ENCODE measurements at places on chromosomes 6 and 20.
A peak's percentile ranks its signal among the peaks of the same experiment; 100 is the strongest.

DNA sequence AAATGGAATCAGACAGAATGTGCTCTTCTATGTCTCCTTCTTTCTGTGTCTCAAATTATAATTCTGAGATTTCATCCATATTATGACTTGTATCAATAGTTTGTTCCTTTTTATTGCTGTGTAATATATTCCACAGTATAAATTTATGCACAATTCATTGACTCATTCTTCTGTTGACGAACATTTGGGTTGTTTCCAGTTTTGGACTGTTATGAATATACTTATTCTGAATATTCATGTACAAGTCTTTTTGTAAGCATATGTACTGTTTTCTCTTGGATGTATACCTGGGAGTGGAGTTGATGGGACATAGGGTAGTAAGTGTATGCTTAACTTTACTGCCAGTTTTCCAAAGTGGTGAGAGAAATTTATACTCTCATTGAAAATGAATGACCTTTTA is 28.1 kb upstream of the TRAF3IP2 start:
- H3K36me3 ChIP-seq = peaks cover 2% of the 10 kb centered on the region
- no peaks in the 10 kb centered on the region for H3K27me3 ChIP-seq
- no peak for DNase-seq
- no peak overlapping the region for H3K4me3 ChIP-seq

DNA sequence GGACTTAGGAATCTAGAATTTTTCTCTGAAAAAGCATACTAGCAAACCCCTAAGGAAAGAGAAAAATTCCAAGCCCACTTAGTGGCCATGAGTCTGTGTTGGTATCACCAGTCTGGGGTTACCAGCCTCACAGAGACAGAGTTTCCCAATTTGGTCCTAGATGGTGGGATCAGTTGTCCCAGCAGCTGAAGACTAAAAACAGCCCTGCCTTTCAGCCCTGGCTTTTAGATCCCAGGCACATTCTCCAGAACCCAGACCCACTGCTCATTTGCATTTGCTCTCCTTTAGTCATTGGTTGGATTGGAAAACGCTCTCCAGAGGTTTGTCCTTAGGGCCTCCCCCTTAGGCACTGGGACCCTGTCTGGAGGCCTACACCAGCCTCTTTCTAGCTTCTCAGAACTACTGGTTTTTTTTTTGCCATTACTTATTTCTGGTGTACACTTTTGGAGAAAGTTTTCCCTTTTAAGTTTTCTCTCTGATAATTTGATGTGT is 39.1 kb upstream of the FOXO3 start:
- peaks cover 5% of the 10 kb centered on the region for H3K36me3 ChIP-seq
- no peak overlapping the region for H3K4me3 ChIP-seq
- DNase-seq = no peak
- H3K27ac ChIP-seq = no peak overlapping the region

DNA sequence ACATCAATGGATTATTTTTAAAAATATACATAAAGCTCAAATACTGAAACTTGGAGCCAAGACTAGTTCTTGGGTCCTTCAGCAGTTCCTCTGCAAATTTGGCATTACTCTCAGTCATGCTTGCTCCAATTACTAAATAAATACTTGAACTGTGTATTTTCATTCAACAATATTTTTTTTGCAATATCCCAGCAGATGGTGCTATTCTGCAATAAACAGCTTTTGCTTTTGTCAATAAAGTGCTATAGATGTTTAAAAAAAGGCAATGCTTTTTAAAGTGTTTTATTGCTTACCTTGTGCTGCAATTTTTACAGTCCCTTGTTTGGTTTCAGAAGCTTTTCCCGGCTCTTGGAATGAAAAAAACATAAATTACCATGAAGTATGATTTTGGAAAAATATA is 243.4 kb downstream of the TRDN start:
- H3K27me3 ChIP-seq = peaks cover 2% of the 10 kb centered on the region
- H3K36me3 ChIP-seq = no peaks in the 10 kb centered on the region
- H3K27ac ChIP-seq = no peak overlapping the region
- H3K4me1 ChIP-seq = no peaks in the 10 kb centered on the region
- no peak for DNase-seq
- H3K4me3 ChIP-seq = no peak overlapping the region

DNA sequence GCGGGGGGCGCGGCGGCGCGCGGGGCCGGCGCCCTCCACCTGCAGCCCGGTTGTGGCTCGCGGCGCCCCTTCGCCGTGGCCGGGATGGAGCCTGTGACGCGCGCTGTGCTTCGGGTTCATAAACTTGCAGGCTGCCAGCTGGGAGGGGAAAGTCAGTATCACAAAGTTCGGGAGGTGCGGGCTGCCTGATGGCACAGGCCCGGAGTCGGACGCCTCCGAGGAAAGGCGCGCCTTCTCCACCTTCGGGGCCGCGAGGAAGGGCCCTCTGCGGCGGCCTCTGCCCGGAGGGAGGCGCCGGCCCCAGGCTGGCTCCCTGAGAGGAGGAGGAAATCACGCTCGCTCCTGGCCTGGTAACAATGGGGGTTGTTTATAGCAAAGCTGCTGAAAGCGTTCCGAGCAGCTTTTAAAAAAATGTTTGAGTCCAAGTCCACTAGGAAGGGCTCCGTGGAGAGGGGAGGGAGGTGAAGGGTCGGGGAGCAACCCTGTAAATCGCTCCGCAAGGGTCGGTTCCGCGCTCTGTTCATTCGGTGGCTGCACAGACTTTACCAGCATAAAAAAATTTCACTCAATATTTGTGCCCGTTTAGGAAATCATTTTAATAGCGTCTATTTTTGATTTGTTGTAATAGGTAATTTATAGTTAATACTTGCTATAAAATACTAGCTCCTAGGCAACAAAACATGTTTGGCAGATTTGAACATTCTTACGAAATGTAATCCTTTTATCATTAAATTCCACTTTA is 1.0 kb downstream of the AFDN start:
- peak overlapping the region; percentile 95 for H3K4me3 ChIP-seq
- peak overlapping the region; percentile 99 for H3K27ac ChIP-seq
- peaks cover 55% of the 10 kb centered on the region for H3K4me1 ChIP-seq
- no peak for DNase-seq

DNA sequence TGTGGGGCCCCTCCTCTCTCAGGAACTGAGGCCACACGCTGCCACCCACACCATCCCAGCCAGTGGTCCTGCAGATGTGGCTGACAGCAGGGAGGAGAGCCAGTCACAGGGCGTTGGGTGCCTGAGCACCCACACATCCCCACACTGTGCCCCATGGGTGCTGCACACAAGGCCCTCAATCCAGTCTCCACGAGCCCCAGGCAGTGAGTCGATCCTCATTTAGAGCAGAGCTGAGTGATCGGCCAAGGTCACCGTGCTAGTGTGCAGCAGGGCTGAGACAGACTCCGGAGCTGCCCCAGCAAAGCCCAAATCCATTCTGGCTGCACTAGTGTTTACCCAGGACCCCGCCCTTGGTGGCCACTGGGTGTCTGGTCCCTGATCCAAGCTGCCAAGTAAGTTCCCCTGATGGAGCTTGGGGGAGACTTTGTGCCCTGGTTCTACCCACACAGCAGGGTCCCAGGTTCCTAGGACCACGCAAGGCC is 9.0 kb downstream of the C20orf203 start:
- no peak for DNase-seq
- no peaks in the 10 kb centered on the region for H3K36me3 ChIP-seq
- no peak overlapping the region for H3K27ac ChIP-seq
- H3K27me3 ChIP-seq = no peaks in the 10 kb centered on the region

- no peaks in the 10 kb centered on the region for H3K27me3 ChIP-seq
- DNase-seq = no peak
- H3K27ac ChIP-seq = no peak overlapping the region
- no peak overlapping the region for H3K4me3 ChIP-seq
Measured at GRCh38 chr6:76940191-76940590, 523.1 kb downstream of the HTR1B start.

DNA sequence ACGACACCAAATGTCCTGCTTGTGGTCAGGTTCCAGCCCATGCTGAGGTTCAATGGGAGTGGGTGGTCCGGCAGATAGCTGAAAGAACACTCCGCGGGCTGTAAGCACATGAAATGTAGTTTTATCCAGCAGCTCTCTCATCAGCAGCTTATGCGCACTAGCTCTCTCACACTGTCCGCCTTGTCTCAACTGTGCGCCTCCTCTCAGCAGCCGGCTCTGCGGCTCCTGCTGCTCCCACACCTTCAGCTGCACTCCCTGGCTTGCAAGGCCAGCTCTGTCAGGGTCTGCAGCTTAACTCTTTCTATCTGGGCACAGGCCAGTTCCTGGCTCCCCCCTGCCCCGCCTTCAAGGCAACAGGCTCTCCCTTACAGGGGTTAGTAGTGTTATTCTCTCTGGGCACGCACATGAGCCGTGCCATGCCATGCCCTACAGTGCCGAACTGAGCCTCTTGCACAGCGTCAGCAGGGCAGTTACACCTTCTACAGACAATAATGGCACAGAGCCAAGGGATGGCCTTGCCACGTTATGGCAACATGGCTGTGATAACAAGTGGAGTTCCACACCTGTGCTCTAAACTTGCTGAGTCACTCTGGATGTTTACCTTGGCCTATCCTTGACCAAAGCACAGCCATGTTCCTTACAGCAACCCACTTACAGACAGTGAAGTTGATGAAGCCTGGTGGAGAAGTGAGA is 84.0 kb upstream of the LRFN2 start:
- no peak overlapping the region for H3K4me3 ChIP-seq
- H3K36me3 ChIP-seq = no peaks in the 10 kb centered on the region
- no peak for DNase-seq
- peaks cover 14% of the 10 kb centered on the region for H3K27me3 ChIP-seq
- no peak overlapping the region for H3K27ac ChIP-seq

DNA sequence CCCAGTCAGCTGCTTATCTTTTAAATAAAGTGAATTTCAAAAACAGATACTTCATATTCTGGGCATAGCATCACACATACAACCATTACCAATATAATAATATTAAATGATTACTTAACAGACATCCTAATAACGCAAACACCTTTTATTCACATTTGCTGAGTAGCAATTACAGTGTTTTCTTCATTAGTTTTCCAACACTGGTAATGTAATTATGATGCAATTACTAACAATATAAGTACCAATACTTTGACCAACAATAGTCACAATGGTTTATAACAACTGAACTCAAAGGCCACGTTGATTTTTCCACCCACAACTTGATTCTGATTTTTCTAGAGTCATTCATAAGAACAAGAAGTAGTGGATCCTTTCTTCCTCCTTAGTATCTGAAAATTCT is 104.1 kb downstream of the MYB start:
- peaks cover 17% of the 10 kb centered on the region for H3K36me3 ChIP-seq
- DNase-seq = no peak
- H3K4me3 ChIP-seq = no peak overlapping the region
- H3K4me1 ChIP-seq = peaks cover 2% of the 10 kb centered on the region
- H3K27me3 ChIP-seq = no peaks in the 10 kb centered on the region

GRCh38 chr6:16594849-16595248 is 166.4 kb downstream of the ATXN1 start:
- no peaks in the 10 kb centered on the region for H3K27me3 ChIP-seq
- no peak overlapping the region for H3K4me3 ChIP-seq
- DNase-seq = no peak
- peaks cover 5% of the 10 kb centered on the region for H3K36me3 ChIP-seq
- peaks cover 12% of the 10 kb centered on the region for H3K4me1 ChIP-seq
